ENCODE measurements at places on chromosomes 13 and 19.

- no peak for DNase-seq
Observed at GRCh38 chr19:1807695-1808394, 4.2 kb downstream of the ATP8B3 start.

GRCh38 chr19:40719414-40719894 lies 2.5 kb downstream of the ITPKC start:
- DNase-seq, result no peak

DNA sequence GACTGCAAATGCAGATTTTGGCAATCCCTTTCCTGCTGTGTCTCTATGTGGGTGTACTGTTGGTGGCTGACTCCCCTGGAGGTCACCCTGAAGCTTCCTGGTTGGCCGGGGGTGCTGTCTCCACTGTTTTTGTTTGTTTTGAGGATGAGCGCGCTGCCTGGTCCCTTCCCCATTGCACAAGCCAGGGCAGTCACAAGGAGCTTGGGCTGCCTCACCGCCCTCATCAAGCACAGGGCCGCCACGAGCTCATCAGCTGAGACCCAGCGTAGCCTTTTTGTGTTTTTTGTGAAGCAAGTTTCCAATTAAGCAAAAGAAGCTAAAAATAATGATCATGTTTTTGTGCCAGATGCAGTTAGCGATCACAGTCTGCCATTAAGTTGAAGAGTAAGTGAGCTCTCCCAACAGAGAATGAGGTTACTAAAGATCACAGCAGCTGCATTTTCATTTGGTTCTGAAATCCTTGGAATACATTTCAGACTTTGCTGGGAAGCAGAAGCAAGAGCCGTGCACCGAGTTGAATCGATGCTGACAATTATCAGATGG lies 57.8 kb downstream of the GGACT start:
- DNase-seq, result no peak

DNA sequence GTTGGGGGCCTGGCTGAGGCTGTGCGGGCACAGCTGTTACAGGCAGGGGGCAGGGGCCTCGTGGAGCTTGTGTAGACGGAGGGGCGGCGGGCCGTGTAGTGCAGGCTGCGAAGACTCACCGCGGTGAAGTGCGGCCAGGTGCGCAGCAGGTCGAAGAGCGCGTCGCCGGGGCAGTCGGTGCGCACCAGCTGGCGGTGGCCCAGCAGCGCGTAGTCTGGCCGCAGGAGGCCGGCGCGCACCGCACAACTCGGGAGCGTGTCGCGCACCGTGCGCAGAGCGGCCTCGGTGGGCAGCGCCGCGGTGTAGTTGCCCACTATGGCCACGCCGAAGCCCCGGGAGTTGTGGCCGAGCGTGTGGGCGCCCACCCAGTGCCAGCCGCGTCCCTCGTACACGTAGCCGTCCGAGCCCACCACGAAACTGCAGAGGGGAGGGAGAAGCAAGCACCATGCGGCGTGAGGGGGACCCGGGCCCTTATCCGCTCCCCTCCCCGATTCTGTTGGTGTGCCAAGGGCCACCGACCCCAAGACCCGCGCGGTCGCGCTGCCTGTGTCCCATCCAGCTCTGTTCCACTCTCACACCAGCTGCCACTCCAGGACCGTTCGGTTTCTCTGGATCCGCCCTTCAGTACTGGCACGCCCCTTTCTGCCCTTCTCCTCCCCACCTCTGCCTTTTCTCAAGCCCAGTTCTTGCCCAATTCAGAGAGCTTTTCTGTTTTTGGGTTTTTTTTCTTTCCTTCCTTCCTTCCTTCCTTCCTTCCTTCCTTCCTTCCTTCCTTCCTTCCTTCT lies 5.4 kb upstream of the RASAL3 start:
- no peak for DNase-seq

DNA sequence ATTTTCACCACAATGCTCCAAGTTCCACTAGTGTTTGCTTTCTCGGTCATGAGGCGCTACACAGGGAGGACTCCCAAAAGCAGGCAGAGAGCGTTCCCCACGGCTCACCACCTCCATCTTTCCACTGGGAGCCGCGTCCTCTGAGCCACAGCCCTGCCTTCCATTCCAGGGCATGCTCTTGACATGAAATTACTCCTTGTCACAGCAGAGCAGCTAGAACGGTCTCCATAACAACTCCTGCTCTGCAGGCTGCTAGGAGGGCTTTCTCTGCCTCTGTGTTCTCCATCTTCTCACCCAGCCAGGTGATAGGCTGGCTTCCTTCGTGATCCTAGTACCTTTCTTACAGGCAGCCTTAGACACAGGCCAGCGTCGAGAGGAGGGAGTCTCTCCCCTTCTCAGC lies 171.8 kb upstream of the UBL3 start:
- no peak for DNase-seq

GRCh38 chr13:110259651-110260050 lies 47.3 kb downstream of the COL4A1 start:
- no peak for DNase-seq

DNA sequence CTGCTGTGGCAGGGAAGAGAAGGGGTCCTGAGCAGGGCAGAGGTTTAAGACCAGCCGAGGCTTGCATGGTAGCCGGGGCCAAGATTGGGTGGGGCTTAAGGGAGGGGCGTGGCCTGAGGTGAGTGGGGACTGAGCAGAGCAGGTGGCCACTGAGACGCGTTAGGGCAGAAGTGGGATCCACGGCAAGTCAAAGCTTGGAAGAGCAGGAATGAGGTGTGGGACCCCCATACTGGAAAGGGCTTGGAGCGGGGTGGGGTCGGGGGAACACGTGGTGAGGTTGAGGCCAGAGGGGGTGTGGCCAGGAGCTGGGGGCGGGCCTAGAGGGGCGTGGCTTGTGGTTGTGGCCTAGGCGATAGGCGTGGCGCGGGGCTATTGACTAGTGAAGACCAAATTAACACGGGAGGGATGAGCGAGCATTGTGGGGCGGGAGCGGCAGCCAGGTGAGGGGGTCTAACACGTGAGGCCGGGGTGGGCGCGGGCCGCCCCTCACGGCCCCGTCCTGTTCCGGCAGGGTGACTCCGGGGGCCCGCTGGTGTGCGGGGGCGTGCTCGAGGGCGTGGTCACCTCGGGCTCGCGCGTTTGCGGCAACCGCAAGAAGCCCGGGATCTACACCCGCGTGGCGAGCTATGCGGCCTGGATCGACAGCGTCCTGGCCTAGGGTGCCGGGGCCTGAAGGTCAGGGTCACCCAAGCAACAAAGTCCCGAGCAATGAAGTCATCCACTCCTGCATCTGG lies 3.3 kb downstream of the CFD start:
- no peak for DNase-seq

DNA sequence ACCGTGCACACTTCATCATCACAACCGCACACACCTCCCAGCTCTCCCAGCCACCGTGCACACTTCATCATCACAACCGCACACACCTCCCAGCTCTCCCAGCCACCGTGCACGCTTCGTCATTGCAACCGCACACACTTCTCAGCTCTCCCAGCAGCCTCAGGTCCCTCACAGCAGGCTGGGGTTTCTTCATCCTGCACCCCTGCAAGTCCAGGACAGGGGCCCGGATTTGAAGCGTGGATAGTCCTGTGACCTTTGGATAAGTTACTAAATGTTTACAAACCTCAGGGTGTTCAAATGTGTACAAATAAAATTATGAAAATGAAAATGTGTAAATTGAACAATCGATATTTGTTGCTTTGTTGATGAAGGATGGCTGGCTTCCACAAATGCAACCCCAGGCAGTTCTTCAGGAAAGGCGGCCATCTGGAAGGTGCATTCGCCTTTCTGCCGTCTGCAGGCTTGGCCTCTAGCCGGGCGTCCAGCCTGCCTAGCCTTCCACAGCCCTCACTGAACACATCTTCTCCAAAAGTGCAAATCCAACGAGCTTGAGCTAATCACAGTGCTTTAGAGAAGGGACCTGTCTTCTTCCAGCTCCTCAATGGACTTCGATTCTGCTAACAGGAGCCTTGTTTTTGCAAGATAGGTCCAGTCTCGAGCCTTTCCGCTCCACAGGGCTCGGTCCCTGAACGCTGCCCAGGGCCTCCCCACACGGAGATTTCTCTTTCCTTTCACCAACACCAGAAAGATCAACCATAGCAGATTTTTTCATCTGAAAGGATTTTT lies 74.2 kb downstream of the SPACA7 start:
- no peak for DNase-seq

All from stimulated activated CD8-positive, alpha-beta memory T cell treated with anti-CD3 and anti-CD28 coated beads, Interleukin-4, amount 100 ng/mL, for 1 hour (primary cell).